MV-4-11 (cell line): ENCODE measurements at places on chromosomes 2 and 18.
A peak's percentile ranks its signal among the peaks of the same experiment; 100 is the strongest.

DNA sequence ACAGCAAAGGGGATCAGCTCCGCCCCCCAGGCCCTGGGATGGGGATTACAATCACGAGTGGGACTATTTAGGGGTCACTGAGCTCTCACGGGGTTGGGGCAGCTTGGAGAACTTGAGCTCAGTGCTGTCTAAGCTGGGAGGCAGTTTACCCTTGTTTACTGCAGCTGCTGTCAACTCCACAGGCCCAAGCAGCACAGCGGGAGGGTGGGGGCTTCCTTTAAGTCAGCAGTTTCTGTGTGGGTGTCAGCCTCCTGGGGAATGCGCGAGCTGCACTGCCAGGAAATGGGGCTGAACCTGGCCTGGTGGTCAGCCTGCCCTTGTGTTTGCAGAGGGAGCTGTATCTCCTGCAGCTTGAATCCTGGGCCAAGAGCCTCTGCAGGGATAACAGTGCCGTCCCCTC, 29.8 kb downstream of the TOGARAM2 start:
- peak; percentile 45 for DNase-seq

DNA sequence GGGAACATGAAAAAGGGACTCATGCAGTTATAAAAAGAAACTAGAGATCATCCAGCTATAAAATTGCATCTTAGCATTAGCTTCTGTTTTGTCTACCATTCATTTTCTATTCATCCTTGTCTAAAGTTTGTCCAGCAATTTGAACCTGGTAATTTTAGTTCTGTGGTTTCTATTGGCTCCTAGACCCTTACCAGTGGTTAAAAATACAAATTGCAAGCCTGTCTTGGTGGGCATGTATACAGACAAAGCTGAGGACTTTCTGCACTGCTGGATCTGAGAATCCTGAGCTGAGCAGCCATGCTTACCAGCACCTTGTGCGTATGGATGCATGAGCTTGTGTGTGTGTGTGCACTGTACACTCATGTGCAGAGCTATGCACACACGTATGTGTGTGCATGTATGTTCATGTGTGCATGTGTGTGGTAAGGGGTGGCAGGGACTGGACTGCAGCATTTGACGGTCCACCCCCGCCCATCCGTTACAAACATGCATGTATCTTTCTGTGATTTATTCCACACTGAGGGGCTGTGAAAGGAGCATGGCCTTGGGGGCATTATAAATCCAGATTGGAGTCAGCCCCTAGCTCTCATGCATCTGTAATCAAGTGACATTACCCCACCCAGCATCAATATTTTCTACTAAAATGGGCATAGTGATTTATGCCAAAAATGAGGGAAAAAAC, 144.7 kb downstream of the FAM210A start:
- DNase-seq: no peak

DNA sequence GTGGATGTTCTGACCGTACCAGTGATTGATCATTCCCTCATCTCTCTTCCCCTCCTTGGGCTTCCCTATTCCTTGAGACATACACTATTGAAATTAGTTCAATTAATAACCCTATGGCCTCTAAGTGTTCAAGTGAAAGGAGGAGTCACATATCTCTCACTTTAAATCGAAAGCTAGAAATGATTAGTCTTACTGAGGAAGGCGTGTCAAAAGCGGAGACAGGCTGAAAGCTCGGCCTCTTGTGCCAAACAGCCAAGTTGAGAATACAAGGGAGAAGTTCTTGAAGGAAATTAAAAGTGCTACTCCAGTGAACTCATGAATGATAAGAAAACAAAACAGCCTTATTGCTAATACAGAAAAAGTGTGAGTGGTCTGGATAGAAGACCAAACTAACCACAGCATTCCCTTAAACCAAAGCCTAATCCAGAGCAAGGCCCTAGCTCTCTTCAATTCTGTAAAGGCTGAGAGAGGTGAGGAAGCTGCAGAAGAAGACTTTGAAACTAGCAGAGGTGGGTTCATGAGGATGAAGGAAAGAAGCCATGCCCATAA, 144.4 kb upstream of the LYPD6 start:
- no peak for DNase-seq

GRCh38 chr18:25284281-25284680, 67.7 kb downstream of the ZNF521 start:
- DNase-seq: no peak

- no peak for DNase-seq
Measured at GRCh38 chr2:48415836-48416515, 114.0 kb upstream of the STON1 start.

DNA sequence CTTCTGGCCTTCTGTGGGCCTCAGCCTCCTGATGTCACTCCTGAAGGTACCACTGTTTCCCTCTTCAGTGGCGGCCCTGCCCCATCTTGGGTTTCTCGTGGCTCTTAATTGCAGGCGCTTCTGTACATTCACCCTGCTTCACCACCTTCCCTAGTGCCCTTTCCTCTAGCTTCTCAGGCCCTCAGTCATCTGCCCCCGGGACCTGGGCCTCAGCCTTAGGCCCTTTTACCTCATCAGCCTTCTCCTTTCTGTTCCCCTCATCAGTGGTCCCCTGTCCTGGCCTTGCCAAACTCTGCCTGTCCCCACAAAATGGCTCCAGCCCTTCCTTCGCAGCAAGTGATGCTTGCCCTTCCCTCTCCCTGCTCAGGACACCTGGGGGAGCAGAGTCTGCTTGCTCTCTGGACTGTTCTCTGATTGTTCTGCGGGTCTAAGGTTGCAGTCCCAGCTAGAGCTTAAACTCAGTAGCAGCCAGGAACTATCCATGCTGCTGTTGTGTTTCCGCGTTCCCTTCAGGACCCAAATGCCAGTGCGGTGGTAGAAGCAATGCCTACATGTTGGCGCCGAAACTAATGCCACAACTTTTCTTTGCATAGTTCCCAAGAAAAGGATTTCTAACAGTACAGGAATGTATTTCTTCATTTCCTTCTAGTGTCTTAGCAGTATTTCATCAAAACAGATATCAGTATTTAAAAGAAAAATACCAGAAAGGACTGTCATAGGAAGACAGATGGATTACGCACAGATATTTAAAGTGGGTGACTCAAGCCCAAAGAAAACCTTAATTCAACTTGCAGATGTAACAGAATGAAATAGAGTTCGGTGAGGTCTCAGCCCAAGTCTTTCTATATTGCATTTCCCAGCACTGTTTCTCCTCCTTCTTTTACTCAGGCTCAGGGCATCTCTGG, 7.5 kb downstream of the ASB1 start:
- DNase-seq: no peak

DNA sequence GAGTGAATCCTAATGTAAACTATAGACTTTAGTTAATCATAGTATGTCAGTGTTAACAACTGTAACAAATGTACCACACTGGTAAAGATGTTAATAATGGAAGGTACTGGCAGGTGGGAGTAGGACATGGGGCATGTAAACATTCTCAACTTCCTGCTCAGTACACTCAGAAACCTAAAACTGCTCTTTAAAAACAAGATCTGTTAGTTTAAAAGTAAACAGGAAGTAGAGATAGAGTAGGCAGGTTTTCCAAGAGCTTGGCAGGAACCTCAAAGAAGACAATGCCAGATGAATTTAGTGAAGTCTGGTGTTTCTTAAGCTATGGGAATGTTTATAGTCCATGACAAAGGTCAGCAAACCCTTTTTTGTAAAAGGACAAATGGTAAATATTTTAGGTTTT, 46.6 kb downstream of the CCDC138 start:
- no peak for DNase-seq

DNA sequence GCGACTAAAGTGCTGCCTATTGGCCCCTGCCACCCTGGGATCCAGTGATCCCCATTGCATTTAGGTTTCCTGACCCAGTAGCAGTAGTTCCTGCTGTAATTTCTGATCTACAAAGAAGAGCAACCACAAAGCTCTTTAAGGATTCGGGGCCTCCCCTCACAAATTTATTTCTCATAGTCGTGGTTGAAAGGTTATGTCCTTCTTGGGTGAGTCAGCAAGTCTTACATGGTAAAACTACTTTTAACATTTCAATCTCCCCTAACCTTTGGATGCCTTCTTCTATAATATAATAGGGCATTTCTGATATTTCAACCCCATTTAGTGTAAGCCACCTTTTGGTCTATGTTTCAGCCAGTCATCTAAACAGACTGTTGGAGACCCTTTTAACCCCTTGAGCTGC, 14.9 kb downstream of the PIKFYVE start:
- peak; percentile 65 for DNase-seq

DNA sequence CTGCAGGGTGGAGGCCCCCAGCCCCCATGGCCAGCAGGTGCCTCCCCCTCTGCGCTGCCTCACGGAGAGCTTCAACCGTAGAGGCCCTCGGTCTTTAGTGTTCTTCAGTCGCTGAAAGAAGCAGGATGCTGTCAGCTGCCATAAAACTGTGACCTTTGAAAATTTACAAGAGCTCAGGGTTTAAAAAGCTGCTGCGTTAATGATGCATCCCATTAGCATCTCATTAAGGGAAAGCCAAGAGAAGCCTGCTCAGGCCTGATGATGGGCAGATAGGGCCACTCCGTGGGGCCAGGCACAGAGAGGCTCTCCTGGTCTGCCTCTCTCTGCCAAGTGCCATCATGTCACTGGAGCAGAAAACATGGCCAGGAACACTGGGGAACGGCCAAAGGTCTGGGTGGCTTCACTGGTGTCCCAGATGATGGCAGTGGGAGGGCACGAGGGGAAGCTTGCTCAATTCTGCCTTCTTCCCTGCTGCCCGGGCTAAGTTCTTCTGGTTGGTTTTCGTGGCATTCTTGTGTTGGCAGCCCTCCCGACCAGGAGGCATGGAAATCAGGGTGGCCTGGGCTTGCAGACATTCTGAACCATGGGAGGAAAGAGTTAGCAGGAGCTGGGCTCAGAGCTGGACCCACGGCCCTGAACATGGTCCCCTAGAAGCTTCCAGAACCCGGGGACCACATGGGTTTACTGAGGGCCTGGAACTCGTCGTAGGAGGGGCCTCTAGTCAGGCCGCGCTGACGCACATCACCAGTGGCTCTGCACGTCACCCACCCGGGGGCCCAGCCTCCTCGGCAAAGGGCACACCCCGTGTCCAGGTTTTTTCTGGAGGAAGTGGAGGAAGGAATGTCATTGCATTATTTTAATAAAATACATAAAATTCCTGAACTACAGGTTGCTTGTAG, 250.7 kb downstream of the KLHL29 start:
- no peak for DNase-seq

GRCh38 chr2:201507725-201508124, 56.2 kb downstream of the STRADB start:
- DNase-seq: peak; percentile 50

DNA sequence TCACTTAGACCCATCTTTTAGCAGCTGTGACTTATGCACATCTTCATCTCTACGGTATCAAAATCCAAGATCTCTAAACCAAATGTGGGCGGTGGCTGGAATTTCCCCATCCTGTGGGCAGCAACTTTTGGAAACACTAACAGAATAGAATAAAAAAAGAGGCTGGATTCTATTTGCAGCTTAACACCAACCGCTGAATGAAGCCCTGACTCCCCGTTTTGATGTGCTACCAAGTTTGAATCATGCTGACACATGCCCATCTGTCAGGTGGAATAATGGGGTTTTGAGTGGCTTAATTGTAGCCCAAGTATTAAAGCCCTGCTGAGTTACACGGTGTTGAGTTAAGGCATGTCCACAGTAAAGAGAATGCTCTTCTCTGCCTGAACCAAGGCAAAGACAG, 165.2 kb downstream of the MTCL1 start:
- DNase-seq: no peak

- DNase-seq: no peak
Measured at GRCh38 chr18:26867471-26867870, 2.0 kb upstream of the AQP4 start.

GRCh38 chr2:96729748-96730147, 10.1 kb downstream of the LMAN2L start:
- no peak for DNase-seq

GRCh38 chr18:57864615-57865121, 61.6 kb upstream of the ATP8B1 start:
- no peak for DNase-seq

GRCh38 chr2:50831676-50832075, 200.3 kb downstream of the NRXN1 start:
- no peak for DNase-seq

DNA sequence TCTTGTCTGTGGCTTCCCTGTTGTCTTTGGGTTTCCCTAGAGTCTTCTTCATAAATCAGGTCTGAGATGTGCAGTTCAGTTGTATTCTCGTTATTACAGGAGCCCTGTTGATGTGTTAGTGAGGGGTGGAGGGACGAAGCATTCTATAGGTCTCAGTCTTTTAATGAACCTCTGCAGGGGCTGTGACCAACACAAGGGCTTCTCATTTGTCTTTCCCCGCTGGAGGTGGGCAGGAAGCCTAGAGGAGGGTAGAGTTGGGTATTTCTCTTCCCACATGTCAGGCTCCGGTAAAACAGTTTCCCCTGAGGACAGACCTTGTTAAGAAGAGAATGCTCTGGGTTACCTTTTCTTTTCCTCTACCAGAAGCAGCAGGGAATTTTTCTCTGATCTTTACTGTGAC, 31.2 kb downstream of the PROC start:
- no peak for DNase-seq

GRCh38 chr2:45705233-45705632, 53.8 kb downstream of the PRKCE start:
- DNase-seq: no peak

DNA sequence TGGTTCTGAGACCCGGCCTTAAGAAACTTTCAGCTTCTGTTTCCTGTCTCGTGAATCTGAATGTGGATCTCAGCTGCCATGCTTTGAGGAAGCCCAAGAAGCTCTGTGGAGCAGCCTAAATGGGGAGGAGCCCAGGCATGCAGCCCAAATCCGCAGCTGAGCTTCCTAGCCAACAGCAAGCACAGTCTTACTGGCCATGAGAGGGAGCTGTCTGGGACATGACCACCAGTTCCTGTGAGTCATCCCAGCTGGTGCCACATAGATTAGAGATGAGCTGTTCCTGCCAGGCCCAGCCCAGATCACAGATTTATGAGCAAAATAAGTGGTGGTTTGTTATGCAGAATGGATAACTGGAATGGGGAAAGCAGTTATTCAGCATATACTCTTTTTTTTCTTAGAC, 224.4 kb upstream of the APCDD1 start:
- peak; percentile 90 for DNase-seq

GRCh38 chr18:46310258-46310657, 206.1 kb downstream of the HAUS1 start:
- DNase-seq: no peak

- DNase-seq: peak; percentile 46
Measured at GRCh38 chr2:178109813-178110212, 2.4 kb upstream of the RBM45 start.

DNA sequence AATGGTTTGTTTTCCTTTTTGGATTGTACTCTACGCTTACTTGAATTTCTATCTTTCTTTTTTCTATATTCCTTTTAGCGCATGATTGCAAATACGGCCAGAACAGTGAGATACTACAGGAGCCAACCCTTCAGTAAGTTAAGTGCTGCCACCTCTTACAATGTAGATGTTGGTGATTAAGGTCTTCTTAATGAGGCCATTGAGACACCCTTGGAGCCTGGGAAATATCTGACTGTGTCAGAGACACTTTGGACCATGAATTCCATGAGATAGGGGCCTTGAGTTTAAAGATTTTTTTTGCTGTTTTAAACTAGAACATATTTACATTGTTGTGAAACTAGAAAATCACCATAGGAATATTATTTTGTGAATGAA, 27.1 kb upstream of the MAP3K20 start:
- no peak for DNase-seq
